ENCODE measurements at places on chromosomes 2 and 18.

DNA sequence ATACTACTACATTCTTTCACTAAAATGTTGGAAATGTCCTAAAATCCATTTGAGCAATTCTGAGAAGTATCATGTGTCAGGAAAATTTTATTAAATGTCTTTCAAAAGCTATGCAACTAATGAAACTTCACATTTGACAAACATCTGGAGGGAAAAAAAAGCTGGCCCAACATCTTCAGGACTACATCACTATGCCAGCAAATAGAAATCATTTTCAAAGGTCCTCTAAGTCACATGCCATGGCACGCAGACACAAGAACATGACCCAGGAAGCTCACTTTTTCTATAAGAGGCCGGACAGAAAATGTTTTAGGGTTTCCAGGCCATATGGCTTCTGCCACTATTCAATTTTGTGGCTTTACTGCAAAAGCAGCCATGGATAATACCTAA lies 11.6 kb downstream of the KANSL3 start:
- no peak for DNase-seq

GRCh38 chr2:26462511-26463243 lies 15.2 kb downstream of the OTOF start:
- DNase-seq, result no peak

GRCh38 chr2:72145289-72145657 lies 2.4 kb downstream of the CYP26B1 start:
- no peak for DNase-seq

DNA sequence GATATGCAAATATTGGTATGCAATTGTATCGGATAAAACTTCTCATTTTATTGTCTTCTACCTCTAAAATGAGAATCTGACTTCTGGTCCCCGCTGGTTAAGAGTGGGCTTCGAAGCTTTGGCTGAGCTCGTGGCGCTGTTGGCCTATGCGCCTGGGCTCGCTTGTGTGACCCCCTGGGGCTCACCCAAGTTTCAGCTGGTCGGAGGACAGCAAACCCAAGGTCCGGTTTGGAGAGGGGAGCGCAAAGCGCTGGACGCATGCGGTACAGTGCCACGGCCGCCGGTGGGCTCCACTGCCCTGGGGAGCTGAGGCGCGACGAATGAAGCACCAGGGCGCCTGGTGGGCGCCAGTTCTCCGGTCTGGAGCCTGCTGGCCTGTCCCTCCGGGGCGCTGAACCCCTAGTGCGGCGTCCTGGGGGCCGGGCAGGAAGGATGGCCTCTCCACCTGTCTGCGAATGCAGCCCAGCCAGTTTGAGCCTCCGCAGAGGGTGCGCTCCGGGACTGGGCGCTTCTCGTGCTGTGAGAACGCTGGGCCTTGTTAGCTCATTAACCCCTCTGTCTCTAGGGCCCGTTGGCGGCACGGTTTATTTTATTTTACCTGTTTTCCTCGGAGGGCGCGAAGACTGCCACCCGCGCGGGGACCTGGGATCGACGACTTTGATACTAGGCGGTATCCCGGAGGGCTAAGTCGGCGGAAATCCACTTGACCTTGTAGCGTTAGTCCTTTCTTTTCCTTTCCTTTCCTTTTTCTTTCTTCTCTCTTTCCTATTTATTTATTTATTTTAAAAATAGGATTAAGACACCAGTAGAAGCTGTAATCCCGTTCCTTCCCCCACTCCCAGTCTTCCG lies 10.4 kb downstream of the MEIS1 start:
- DNase-seq, result no peak

DNA sequence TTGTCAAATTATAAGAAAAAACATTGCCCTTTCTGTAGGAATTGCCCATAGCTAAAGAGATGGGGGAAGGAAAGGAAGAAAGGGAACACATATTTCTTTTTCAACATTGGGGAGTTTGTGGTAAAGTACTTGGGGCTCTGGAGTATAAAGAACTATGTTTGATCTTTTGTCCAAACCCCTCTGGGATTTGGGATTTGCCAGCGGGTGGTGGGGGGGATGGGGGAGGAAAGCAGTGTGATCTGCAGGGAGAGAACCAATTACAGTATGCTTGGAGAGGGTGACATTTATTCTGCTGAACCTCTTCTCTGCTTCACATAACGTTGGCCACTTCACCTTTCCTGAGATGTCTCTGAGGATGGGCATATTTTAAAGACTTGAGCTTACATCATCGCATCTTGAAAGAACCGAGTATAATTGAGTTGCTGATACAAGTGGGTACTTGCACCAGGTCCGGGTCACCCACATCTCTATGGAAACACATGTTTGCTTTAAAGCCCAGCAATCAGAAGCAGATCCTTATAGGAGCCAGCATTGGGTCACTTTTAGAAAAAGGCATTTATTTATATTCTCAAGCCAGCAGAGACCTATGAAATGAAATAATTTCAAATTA lies 73.1 kb downstream of the SPATS2L start:
- no peak for DNase-seq

DNA sequence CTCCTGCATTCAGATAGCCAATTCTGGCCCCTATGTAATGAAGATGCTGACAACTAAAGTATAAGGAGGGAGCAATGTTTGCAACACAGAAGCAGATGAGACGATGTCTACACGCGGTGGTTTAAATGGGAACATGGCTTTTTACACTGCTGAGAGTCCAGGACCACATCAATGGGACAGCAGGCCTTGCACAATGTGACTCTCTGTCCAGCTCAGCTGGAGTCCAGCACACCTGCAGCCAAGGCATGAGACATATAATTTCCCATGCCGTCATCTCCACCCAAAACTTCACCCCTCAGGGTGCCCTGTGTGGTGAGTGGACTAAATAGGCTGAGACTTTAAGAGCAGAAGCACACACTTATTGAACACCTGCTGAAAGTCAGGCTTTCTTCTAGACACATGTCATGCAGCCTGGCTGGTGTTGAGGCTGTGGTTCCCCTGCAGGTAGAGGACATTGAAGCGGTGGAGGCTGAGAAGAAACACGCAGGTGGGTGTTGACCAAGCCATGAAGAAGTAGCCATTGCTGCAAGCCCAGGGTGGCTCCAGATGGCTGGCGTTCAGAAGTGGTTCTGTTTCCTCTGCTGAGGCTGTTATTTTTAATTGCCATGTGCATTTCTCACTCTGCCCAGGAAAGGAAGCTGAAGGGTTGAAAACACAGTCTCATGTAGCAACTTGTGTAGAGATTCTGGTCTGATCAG lies 345.6 kb downstream of the MYCN start:
- DNase-seq, result no peak

All from GM12865 (cell line).